ENCODE measurements at places on chromosomes 11 and 22.

DNA sequence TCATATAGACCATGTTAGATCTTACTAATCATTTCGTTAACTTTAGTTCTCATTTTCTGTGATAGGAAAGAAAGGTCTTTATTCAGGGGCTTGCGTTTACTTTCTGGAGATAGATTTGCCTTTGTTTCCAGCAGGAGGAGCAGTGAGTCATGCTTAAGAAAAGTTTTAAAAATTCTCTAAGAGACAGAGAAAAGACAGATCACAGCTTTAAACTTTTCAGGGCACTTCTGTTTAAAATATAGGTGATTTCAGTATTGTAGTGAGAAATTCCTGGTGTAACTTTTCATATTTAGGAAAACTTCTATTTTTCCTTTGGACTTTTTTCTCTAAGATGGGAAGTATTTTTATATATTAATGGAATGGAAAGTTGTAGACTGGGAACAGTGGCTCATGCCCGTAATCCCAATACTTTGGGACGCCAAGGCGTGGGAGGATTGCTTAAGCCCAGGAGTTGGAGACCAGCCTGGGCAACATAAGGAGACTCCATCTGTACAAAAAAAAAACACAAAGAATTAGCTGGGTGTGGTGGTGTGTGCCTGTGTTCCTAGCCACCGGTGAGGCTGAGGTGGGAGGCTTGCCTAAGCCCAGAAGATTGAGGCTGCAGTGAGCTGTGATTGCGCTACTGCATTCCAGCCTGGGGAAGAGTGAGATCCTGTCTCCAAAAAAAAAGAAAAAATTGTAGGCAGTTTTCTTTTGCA lies 60.3 kb downstream of the ATXN10 start:
- DNase-seq = no peak

- DNase-seq = peak; percentile 68
Measured at GRCh38 chr22:45268958-45269844, 15.5 kb upstream of the UPK3A start.

GRCh38 chr11:68498903-68499883 lies 38.6 kb downstream of the PPP6R3 start:
- no peak for DNase-seq

- no peak for DNase-seq
Measured at GRCh38 chr11:77479746-77480352, 6.0 kb upstream of the PAK1 start.

DNA sequence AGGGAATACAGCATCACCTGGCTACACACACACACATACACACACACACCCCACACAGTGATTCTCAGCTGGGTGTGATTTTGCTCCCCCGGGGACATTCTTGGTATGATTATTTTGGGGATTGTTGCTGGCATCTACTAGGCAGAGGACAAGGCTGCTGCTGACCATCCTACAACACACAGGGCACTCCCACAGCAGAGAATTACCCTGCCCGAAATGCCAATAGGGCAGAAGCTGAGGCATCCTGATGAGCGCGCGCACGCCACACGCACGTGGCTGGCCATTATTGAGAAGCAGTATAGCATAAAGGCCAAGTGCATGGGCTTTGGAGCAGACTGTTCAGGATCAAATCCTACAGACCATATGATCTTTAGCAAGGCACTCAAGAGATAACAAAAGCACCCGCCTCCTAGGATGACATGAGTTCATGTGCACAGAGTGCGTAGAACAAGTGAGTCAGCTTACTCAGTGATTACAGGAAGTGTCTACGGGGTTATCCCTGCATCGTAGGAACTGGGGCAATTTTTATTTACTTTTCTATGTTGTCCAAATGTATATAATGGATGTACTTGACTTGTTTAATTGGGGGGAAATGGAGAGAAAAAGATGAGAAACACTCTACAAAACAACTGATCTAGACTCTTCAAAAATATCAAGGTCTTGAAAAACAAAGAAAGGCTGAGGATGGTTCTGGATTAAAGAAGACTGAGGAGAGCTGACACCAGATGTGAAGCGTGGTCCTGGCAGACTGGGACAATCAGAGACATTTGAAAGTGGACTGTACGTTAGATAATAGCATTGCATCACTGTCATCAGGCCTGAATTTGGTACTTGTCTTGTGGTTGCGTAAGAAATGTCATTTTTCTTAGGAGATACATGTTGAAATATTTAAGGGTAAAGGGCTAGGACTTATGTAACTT lies 7.2 kb upstream of the EHD1 start:
- DNase-seq = no peak

DNA sequence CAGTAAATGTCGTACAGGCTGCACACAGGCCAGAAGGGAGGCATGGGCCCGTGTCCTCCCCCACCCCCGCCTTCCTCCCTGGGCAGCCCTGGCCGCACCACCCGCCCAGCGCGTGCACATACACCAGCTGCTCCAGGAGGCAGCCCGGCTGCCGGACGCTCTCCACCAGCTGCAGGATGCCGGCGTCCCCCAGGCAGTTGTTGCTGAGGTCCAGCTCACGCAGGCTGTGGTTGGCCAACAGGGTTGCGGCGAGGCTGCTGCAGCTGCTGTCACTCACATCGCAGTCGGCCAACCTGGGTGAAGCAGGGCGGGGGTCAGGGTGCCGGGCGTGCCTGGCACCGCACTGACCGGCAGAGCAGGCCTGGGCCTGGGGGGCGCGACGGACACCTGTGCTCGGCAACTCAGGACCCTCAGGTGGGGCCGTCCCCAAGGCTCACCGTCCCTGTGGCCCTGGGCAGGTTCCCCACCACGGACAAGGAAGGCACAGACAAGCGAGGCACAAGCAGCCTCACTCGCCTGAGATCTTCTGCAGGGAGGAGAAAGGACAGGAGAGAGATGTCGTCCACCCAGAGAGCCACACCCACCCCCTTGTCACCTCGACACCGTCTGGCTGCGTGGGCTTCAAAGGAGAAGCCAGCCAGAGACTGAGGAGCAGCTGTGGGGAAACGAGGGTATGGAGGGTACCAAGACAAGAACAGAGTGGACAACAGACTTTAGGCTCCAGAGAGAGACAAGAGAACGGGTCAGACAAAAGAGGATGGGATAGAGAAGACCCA lies 12.1 kb downstream of the RNH1 start:
- DNase-seq = no peak

GRCh38 chr11:84300092-84300491 lies 1013.9 kb upstream of the CCDC90B start:
- no peak for DNase-seq

- DNase-seq = no peak
Measured at GRCh38 chr11:69510471-69511357, 29.3 kb downstream of the LINC01488 start.

DNA sequence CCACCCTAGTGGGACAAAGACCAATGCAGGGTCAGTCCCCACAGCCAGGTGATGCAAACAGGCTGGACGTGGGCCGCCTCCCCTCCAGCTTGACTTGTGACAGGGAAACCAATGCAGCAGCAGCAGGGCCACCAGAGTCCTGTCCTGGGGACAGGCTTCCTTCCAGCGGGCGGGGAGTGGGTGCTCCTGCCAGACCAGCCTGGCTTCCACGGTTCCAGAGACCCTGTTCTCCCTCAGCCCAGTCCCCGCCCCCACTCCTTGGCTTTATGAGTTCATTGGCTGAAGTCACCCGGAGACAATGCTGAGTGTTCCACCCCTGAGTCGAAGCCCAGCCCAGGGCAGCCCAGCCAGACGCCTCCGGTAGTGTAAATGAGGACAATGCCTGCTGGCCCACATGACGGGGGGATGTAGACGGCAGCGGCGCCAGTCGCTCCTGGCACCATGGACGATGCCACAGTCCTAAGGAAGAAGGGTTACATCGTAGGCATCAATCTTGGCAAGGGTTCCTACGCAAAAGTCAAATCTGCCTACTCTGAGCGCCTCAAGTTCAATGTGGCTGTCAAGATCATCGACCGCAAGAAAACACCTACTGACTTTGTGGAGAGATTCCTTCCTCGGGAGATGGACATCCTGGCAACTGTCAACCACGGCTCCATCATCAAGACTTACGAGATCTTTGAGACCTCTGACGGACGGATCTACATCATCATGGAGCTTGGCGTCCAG lies at the start of gene TSSK2:
TSS of gene TSSK2 (plus strand) at position 350 of the 726 bp plus-strand sequence. CDS start at position 442, 92 bp downstream.
- DNase-seq = no peak

DNA sequence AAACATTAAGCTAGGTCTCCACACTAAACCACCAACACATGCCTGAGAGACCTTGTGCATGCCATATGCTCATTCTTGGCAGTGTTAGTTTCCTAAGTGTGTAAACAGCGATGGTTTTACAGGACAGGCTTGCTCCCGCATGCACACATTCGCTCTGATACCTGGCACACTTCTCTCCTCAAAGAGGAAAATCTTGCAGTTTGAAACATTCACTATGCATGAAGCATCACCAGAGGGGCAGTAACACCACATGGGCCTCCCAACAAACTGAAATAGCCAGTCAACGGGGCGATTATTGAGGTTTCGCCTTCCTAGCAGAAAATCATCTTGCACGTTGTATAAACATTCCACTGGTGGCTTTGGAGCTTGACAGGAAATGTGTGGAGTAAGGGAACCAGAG lies 52.6 kb downstream of the ABTB2 start:
- DNase-seq = no peak

DNA sequence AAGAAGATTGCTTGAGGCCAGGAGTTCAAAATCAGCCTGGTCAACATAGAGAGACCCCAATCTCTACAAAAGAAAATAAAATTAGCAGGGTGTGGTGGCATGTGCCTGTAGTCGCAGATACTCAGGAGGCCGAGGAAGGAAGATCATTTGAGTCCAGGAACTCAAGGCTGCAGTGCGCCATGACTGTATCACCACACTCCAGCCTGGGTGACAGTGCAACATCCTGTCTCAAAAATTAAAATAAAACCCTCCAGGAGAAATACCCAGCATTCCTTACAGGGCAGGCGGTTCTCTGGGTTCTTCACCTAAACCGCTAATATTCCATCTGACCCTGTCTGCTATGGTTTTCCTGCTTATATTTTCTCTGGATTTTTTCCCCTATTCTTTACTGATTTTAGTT lies 13.5 kb downstream of the TCF20 start:
- DNase-seq = no peak

GRCh38 chr11:111731821-111732220 lies 34.4 kb downstream of the PPP2R1B start:
- DNase-seq = no peak

DNA sequence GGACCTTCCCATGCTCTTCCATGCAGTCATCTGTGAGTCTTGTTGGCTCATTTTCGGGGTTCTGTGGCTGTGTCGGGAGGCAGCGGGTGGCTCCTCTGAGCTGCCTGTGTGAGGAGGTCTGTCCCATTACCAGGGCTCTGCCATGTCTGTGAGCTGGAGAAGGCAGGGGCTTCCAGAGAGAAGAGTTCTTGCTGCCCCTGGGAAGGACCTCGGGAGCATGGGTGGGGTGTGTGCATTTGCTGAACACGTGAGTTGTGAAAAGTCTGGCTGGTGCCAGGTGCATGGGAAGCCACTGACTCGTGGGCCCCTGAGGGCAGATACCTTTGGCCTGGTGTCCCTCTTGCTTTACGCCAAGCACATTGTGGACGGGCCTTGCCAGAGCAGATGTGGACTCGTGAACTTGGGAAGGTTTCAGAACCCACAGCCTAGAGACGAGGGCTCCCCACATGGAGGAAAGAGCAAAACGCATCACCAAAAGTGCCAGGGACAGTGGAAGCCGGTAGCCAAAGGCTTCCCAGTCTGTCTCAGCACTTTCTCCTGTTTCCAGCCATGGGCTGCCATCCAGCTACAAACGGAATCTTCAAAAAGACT lies 1324.5 kb downstream of the BRD1 start:
- no peak for DNase-seq

DNA sequence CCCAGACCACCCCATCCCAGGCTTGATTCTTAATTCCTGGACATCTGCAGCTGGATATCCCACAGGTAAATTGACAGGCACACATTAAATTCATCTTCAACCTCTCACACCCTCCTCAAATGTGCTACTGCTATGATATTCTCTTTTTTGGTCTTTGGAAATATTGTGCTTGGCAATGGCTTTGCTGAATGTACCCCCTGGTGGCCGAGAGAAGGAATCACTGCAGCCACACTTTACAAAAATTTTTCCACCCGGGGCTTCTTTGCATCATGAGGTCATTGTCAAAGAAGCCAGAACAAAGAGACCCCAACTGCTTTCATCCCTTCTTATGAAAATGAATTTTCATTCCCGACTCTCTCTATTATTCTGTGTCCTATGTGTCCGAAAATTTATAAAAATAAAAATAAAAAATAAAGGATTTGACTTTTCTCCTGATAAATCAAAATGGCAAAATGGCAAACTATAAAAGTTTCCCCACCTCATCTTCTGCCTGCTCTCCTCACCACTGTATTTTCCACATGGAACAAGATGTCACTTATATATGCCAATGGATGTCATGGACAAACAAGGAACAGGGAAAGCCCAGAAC lies 15.0 kb upstream of the CYB5R2 start:
- DNase-seq = no peak

DNA sequence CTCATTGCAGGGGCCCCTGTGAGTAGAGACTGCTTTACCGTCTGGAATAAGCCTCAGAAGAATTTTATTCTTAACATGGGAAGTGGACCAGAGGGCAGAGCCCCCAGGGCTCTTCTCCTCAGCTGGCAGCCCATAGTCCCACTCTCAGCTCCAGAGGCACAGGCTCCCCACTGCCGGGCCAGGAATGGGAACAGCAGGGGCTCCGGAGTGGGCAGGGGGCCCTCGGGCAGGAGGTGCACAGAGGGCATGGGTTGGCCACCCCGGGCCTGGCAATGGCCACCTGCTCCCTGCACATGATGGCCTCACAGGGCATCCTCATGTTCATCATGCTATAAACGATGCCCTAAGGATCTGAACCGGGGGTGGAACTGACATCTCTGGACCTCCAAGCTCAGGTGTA lies 1469.7 kb downstream of the BRD1 start:
- no peak for DNase-seq

DNA sequence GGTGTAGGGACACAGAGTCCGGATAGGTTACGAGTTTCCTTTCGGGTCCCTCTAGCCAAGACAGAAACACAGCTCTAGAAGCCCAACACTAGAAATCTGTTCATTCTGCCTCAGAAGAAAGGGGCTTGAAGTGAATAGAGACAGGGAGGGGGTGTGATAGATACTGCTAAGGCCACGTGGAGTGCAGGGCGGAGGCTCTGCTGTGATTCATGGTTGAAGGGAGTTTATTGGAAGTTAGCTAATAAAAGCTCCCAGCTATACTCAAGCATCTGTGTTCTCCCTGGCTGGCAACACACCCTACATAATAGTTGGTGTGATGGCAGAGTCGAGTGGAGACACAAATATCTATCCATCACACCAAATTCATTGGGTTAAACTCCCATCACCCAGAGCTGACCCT lies 337.4 kb downstream of the CADM1 start:
- DNase-seq = no peak

GRCh38 chr22:50486561-50487289 lies at the start of gene MIOX:
MIOX (plus strand) TSS chr22:50486859; CDS start chr22:50486898, 39 bp downstream.
- DNase-seq = no peak

DNA sequence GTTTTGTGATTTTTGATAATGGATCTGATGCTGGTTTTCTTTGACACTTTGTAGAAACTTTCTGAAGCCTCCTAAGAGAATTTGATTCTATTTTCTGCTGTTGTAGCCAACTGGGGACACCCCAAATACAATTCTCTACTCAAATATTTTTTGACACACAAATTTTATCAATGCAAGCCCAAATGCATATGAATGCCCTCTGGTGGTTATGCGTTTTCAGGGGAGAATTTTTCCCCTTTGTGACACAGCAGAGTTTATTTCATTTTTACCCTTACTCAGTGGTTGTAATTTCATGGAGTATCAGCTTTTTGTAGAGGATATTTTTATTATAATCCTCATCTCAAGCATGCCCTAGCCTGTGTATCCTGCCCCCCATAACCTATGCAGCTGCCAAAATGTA lies 44.7 kb upstream of the MTMR2 start:
- no peak for DNase-seq

GRCh38 chr11:46012185-46012584 lies 89.7 kb downstream of the LARGE2 start:
- DNase-seq = no peak

GRCh38 chr22:32909581-32910428 lies 108.3 kb downstream of the TIMP3 start:
- DNase-seq = no peak
